ENCODE measurements at places on chromosomes 6 and 20.

- no peak for DNase-seq
These were observed 123.7 kb upstream of the OGFRL1 start for GRCh38 chr6:71164890-71165289.

DNA sequence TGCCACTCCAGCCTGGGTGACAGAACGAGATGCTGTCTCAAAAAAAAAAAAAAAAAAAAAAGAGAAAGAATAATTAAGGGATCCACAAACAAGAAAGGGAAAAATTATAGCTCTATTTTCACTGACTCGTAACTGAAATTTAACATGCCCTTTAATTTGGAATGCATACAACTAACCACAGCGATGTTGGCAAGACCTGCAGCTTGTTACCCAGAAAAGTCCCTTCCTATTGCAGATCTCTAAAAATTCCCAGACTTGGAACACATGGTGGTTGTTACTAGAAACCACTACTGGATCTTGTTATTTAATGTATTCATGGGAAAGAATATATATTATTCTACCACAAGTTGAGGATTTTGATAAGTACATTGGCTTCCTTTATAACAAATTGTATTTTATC, 27.8 kb upstream of the SMIM28 start:
- DNase-seq = no peak

DNA sequence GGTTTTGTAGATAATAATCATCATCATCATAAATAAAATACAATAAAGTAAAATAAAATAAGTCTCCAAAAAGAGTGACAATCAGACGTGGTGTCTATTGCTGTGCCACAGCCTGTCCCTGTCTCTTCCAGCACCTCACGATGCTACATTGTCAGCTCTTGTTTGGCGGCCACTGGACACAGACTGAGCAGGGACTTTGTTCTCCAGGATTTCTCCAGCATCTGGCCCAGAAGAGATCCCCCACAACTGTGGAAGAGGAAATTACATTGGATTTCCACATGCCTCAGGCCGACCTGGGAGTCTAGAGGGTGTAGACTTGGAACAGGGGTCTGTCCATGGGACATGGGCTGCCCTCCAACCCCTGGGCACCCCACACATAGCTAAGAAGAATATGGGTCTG, 39.2 kb upstream of the RALY start:
- DNase-seq = no peak

- no peak for DNase-seq
These were observed 28.1 kb upstream of the PNPLA1 start for GRCh38 chr6:36241728-36242127.
